Hypothalamus (tissue), 51 donors: ENCODE measurements at places on chromosomes 11 and 22.

DNA sequence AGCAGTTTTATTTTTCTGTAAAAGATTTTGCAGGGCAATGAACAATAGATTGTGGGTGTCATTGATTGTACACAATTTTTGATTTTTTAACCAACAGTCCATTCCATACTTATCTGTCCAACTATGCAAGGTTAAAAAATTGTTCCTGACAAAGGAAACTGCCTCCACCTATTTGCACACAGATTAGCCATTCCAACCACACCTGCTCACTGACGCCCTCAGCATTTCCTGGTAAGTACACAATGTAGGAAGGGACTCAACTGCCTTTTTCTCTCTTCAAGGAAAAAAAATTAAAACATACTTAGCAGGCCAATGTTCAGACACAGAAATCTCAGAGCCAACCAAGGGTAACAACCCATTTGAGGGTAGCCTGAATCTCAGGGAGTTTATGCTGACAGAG, 4.3 kb upstream of the FUT4 start:
- no peak for DNase-seq

- no peak for DNase-seq
Observed at GRCh38 chr11:35009944-35010342, 93.5 kb downstream of the PDHX start.

GRCh38 chr22:44995105-44995514, 14.7 kb downstream of the PHF21B start:
- DNase-seq, result no peak

DNA sequence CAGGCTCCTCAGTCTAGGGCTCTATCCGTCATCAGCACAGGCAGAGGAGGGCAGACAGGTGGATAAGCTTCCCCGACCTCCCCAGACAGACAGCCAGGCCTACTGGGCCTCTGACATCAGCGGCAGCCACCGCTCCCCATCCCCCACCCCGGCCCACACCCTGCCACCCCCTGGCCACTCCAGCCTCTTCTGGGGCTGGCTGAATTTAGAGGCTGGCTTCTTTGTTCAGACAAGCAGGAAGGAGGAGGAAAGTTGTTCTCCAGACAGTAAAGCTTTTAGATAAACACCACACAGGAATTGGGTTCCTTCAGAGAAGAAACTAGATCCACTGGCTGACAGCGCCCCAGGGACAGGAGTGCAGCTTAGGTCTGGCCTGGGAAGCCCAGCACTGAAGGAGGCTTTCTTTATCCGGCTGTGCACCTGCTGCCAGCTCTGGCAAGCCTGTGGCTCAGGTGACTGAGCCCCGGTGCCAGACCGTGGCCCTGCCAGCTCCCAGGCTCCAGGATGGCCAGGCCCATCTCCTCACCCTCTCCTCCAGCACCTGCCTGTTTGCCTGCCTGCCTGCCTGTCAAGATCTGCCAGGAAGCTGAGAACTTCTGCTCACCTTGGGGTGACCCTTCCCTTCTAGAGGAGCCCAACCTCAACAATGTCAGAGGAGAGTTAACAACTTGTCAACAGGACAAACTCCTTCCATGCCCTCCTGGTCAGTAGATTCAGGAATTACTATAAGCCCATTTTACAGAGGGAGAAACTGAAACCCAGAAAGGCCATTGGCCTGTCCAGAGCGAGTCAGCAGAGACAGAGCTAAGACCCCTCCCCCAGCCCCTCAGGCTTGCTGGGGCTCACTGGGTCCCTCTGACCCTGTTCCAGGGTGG, 44.0 kb upstream of the KLHL35 start:
- no peak for DNase-seq

- DNase-seq, result no peak
Observed at GRCh38 chr11:104876324-104876723, 21.9 kb downstream of the CASP12 start.

- DNase-seq, result no peak
Observed at GRCh38 chr22:47225080-47225930, 462.9 kb downstream of the TBC1D22A start.

DNA sequence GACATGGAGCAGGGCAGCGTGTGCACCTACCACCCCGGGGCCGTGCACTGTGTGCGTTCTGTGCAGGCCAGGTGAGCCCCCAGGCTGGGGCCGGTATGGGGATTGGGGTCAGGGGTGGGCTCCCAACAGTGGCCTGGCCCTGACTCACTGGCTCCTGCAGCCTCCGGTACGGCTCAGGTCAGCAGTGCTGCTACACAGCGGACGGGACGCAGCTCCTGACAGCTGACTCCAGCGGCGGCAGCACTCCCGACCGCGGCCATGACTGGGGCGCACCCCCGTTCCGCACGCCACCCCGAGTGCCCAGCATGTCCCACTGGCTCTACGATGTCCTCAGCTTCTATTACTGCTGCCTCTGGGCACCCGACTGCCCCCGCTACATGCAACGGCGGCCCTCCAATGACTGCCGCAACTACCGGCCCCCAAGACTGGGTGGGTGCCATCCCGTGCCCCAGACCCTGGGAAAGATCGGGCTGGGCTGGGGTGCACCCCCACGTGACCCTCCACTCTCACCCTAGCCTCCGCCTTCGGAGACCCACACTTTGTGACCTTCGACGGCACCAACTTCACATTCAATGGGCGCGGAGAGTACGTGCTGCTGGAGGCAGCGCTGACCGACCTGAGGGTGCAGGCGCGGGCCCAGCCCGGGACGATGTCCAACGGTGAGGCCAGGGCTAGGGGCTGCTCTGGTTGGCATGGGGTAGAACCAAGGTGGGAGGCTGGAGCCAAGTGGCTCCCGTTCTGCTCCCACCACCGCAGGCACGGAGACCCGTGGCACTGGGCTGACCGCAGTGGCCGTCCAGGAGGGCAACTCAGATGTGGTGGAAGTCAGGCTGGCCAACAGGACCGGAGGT, 4.4 kb downstream of the SUSD2 start:
- DNase-seq, result no peak

DNA sequence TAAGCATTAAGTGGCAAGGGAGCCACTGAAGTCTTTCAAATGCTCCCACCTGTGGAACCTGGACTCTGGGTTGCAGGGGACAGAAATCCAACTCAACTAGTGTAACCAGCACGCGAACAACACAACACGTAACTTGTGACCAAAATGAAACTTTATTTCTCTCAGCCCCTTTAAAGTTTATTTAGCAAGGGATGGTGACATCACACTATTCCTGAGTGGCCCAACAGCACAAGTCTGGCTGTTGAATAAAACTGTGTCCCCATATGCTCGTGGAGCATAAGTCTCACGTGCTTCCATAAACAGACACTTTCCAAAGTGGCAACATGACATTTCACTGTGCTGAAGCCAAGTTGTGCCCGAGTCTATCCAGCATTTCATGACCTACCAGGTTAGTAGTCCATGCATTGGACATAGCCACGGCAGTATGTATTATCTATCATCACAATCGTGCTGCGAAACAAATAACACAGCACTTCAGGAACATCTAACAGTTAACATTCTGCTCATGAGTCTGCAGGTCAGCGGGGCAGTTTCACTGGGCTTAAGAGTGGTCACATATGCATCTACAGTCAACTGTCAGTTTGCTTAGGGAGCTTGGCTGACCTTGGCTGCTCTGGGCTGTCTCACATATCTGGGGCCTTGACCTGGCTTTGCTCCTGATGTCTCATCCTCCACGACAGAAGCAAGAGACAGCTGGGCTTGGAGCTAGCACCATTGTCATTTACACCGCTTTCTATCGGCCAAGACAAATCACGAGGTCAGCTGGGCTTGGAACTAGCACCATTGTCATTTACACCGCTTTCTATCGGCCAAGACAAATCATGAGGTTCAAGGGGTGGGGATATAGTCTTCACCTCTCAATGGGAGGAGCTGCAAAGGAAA, 35.0 kb upstream of the LMO2 start:
- DNase-seq, result no peak

- no peak for DNase-seq
Observed at GRCh38 chr11:126419801-126420697, 64.6 kb downstream of the ST3GAL4 start.

- no peak for DNase-seq
Observed at GRCh38 chr11:68684385-68685356, at the start of gene GAL. GAL (plus strand) TSS chr11:68684544; CDS start chr11:68684924, 380 bp downstream.

DNA sequence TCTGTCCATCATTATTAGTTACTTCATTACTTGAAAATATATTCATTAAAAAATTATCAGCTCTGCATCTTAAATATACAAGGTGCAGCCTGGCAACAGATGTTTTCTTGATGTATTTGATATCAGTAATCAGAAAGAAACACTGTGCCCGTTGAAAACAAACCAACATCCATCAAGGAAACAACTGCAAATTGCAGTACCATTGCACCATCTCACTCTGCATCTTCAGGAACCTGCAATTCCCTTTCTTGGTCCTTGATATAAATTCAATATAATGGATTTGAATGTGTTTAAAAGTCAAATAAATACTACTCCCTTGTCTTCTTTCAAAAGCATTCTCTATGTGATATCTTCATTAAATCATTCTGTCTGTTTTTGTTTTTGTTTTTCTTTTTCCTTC, 1131.2 kb downstream of the FAM181B start:
- DNase-seq, result no peak

DNA sequence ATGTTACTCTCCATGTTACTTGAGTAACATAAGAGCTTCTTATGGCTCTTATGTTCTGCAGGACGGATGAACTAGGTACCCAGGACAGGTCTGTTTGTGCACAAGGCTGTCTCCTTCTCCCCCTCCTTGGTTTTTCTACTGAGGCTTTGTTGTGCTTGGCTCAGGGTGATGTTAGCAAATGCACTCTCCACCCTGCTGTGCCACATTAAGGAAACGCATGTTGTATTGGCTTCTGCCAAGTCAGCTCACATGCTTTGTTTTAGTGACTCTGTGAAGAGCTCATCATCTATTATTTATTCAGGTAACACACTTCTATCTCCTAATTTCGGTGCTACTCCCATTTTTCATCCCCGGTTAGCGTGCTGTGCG, 108.3 kb downstream of the PTPRJ start:
- no peak for DNase-seq

DNA sequence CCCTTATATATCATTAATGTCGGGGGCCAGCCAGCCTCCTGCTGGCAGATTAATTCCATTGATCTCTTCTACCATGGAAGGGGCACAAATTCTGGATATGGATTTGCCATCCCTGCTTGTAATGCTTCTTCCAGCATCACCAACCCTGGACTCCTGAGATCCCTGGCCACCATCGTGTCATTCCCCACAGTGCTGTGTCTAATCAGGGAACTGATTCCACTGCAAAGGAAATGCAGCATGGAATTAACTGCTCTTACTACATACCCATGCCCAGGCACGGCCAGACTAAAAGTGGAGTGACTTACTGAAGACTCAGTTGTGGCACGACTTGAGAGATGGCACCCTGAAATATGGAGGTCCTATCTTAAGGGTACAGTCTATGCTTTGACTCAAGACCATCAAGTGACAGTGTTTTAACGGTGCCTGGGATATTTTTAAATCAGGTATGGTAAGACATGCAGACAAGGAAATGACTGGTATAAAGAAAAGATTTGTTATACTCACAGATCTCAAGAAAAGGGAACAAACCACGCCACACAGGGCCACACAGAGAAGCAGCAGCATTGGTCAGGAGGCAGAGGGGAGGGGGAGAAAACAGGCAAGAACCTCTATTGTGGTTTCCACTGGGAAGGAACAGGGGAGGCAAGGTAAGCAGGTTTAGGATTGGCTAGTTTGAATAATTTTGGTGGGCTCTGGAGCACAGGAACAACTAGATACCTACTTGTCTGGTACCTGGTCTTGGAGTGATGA, 65.1 kb downstream of the IGLL5 start:
- no peak for DNase-seq

- DNase-seq, result no peak
Observed at GRCh38 chr22:43846966-43847365, 15.3 kb downstream of the SULT4A1 start.

- no peak for DNase-seq
Observed at GRCh38 chr22:47808886-47809620, 1046.6 kb downstream of the TBC1D22A start.

- peak; percentile 7 for DNase-seq
Observed at GRCh38 chr11:120108154-120108784, 29.6 kb downstream of the TRIM29 start.

- no peak for DNase-seq
Observed at GRCh38 chr11:134581966-134582769, 170.1 kb upstream of the B3GAT1 start.

DNA sequence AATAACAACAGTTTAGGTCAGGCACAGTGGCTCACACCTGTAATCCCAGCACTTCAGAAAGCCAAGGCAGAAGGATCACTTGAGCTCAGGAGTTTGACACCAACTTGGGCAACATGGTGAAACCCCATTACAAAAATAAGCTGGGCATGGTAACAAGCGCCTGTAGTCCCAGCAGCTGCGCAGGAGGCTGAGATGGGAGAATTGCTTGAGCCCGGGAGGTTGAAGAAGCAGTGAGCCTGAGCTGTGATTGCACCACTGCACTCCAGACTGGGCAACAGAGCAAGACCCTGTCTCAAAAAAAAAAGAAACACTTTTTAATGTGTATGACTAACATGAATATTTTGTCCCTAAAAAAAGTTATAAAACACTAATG, 24.5 kb upstream of the TFIP11 start:
- no peak for DNase-seq

DNA sequence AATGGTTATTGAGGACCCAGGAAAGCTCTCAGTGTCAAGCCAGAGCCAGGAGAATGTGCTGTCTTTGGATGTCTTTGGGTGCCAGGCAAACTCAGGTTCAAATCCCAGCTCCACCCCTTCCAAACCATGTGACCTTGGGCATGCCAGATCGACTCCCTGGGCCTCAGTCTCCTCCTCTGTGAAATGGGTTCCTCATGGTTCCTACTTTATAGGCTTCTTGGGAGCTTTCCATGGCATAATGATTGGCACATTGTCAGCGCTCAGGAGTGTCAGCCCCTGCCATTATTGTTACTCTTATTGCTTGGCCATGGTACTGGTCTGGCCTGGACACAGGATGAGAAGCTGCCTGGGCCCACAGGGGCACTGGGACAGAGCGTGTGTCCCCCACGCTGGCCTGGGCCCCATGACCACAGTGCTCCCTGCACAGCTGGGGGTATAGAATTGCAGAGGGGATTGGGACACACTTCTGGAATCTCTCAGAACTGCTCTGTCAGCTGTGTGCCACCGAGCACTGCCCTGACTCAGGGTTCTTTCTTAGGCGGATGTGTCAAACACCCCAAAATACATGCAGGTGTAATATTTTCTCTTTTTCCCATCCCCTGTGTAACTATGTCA, 37.6 kb upstream of the CRYBB3 start:
- no peak for DNase-seq

GRCh38 chr11:85137597-85137996, 489.5 kb downstream of the DLG2 start:
- DNase-seq, result no peak
